ENCODE measurements at places on chromosomes 3 and 15. TPM values are rescaled to one million over a fixed set of nuclear protein-coding genes. Genes with fewer than 3 reads are reported as not detected.
A peak's percentile ranks its signal among the peaks of the same experiment; 100 is the strongest.

DNA sequence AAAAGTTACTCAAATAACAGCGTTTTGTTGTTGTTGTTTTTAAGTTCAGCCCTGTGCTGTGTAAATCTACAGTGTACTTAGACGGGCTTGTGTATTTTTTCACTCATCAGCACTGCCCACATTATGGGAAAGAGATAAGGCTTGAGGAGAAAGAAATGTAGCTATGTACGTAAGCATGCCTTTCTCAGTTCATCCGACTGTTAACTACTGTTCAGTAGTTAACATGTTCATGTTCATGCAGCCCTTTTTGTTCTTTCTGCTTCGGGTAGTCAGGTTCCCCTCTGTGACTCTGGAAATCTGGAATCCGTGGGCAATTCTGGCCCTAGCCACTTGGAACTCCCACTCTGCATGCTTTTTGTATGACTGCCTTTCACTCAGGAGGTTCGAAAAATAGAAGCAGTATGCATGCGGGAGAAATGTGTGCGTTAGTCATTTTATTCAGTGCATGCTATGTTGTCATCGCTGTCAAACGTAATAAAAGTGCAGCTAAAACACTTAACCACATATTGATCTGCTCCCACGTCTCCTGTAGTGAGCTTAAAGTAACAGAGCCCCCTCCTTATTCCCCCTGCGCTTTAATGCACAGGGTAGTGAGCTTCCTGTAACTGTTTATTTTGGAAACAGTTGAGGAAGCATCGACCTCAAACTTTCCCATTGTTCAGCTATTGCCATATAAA lies 283.1 kb upstream of the NR2F2 start:
- H3K36me3 ChIP-seq, result no peaks in the 10 kb centered on the region
- no peak overlapping the region for H3K27ac ChIP-seq
- no peak for DNase-seq
- H3K4me3 ChIP-seq, result no peak overlapping the region
- H3K4me1 ChIP-seq, result peaks cover 4% of the 10 kb centered on the region

DNA sequence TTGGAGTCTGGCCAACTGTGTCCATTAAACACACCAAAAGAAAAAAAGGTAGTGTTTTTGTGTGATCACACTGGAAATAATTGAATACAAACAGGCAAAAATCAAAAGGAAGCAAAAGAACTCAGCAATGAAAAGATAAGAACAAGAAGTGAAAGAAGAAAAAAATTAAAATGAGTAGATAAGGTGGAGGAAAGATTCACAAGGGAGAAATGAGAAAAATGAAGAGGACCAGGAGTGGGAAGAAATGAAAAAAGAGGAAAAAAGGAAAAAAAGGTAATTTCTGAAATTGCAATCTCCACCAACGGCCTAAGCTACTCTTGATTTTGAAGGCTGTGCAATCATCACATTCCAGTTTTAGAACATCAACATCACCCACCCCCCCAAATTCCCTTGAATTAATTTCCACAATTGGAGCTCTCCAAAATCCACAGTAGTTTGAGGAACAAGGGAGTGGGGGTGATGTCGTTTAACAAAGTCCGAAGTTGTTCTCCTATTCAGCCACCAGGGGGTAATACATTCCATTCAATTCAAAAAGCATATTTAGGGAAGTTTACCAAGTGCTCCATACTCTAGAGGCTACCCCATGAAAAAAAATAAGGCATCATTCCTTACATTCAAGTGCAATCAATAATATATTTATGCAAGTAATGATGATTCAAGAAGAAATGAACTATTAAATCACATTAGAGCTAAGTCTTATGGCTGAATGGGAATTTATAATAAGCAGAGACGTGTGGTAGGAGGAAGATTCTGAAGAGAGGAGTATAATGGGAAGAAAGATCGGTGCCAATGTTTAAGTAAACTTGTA lies 37.4 kb downstream of the ZNF860 start:
- no peaks in the 10 kb centered on the region for H3K36me3 ChIP-seq
- no peak overlapping the region for H3K4me3 ChIP-seq
- H3K27ac ChIP-seq, result no peak overlapping the region
- peak; percentile 48 for DNase-seq
- H3K27me3 ChIP-seq, result no peaks in the 10 kb centered on the region

Gene C3orf22
- total RNA-seq, result not detected

- no peaks in the 10 kb centered on the region for H3K36me3 ChIP-seq
- H3K4me3 ChIP-seq, result no peak overlapping the region
- no peak overlapping the region for H3K27ac ChIP-seq
- DNase-seq, result no peak
These were observed 11.2 kb downstream of the SLCO3A1 start for GRCh38 chr15:91864664-91865063.

All from SJCRH30 (cell line).